AG09309 (cell line): ENCODE measurements at places on chromosomes 7 and 10.
A peak's percentile ranks its signal among the peaks of the same experiment; 100 is the strongest.

DNA sequence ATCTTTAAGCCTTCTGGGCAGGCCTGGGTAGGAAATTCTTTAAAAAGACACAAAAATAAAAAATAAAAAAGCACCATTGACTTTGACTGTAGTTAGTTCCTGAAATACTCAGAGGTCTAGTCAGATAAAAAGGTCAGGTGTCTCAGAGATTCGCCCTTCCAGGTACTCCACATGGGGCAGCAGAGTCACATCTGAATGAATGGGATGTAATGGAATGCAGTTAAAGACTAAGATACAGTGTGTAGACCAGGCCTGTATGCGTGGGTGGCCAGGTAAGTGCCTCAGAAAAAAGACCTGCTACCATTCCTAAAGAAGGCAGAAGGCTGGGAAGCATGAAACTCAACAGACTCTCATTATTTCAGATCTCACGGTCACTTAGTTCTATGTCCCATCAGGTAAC, 68.6 kb upstream of the SEM1 start:
- DNase-seq: no peak

GRCh38 chr7:45130910-45131309, 19.4 kb upstream of the TBRG4 start:
- DNase-seq: no peak

DNA sequence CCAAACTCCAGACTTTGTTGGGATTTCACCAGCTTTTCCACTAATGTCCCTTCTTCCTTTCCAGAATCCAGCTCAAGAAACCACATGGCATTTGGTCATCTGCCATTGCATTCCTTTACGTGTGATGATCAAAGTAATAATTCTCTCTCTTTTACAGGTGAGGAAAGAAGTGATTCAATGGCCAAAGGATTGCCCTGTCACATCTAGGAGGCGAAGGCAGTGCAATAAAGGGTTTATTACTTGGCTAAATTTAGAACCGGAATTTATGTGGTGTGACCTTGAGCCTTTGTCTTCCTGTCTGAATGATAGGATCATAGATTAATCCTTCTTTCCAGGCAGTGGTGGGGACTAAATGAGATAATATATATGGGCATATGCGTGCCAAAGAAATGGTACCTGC, 58.3 kb upstream of the COBL start:
- DNase-seq: no peak

DNA sequence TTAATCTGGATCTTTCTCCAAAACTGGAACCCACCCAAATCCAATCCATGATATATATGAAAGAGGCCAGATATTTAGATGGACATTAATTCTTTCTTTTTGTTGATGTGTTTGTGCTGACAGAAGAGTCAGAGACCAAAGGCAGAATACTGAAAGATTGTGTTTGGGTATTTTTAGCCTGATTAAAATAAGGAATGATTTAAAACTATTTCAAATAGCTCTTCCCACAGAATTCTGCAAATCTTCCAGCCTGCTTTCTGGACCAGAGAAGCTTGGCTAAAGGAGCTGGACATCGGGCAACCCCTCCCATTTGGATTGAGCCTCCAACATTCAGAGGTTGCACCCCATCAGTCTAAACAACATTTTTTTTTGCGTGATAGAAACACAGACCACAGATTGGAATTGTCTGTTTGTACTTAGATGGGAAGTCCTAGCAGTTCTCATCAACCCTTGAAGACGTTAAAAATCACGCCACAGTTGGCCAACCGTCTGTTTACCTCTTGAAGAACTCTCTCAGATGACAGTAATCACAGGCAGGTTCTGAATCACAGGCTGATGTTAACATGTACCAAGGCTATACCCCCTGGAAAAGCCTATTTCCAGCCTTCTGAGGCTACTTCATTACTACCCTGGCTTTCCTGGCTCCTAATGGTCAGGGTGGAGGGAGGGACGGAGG, 155.2 kb upstream of the NRP1 start:
- DNase-seq: no peak

GRCh38 chr10:72087392-72087968, 871 bp downstream of the SPOCK2 start:
- DNase-seq: no peak

GRCh38 chr7:148256433-148256832, 334.1 kb upstream of the C7orf33 start:
- DNase-seq: no peak

GRCh38 chr10:24958721-24959381, 6.4 kb upstream of the PRTFDC1 start:
- DNase-seq: no peak

GRCh38 chr10:118595064-118595420, 406 bp downstream of the PRLHR start:
- DNase-seq: no peak

DNA sequence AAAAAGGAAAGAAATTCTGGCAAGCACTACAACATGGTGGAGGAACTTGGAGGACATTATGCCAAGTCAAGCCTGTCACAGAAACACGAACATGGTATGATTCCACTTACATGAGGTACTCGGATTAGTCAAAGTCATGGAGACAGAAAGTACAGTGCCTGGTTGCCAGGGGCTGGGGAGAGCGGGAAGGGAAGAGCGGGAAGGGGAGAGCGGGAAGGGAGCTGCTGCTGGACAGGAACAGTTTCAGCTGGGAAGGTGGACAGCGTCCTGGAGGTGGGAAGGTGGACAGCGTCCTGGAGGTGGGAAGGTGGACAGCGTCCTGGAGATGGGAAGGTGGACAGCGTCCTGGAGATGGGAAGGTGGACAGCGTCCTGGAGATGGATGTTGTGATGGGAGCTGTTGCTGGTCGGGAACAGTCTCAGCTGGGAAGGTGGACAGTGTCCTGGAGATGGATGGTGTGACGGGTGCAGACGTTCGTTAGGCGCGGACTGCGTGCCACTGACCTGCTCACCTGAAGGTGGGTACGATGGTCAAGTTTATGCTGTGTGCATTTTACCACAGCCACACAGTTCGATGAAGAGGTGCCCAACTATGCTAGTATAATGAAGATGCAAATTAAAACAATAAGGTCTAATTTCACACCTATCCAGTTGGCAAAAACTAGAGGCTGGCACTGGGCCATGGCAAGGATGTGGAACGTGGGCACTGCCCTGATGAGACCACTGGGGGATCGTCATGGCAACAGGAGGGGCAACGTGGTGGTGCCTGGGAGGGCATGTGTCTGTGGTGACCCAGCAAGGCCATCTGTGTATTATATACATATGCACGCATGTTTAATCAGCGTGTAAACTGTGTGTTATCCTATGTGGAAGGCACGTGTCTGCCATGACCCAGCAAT, 103.8 kb downstream of the NKX6-2 start:
- no peak for DNase-seq

DNA sequence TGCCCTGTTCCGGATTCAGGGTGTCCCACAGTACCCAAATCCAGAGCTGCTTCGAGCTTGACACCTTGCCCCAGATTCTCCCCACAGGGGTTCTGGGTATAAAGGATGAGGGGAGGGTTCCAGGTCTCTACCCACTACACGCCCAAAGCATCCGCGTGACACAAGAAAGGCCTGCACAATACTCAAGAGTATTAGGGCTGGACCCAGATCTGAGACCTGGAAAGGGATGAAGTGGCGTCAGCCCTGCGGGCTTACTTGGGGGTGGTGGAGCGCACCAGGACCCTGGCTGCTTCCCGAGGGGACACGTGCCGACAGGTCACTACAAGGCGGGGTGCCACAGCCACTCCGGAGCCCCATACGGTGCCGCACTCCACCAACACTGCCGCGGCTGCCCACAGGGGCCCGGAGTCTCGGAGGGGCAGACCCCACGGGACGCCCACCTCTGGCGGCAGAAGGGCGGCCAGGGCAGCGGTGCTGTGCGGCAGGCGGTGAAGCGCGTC, 1.3 kb downstream of the TYSND1 start:
- DNase-seq: no peak

- no peak for DNase-seq
Measured at GRCh38 chr7:111475959-111476358, 86.3 kb downstream of the IMMP2L start.

- DNase-seq: no peak
Measured at GRCh38 chr10:126425032-126425431, 36.8 kb upstream of the ADAM12 start.

- no peak for DNase-seq
Measured at GRCh38 chr7:50226669-50227068, 77.8 kb upstream of the IKZF1 start.

- peak; percentile 79 for DNase-seq
Measured at GRCh38 chr7:542713-543500, 23.3 kb upstream of the PDGFA start.

DNA sequence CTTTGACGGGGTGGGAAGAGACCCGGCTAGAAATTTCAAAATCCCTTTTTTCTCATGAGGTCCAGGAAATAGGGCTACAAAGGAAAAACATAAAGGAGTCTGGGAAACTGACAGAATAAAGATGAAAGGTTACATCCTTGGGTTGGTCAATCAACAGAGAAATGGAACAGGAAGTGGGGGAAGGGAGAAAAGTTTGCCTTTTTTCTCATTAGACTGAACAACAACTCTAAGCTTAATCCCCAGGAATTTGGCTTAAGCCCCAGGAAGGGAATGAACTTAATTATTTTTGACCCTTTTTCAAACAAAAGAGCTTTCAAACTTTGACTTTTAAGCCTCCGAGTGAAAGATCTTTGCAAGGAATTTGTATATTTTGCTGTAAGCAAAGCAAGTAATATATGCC, 32.7 kb downstream of the LGI1 start:
- DNase-seq: no peak

DNA sequence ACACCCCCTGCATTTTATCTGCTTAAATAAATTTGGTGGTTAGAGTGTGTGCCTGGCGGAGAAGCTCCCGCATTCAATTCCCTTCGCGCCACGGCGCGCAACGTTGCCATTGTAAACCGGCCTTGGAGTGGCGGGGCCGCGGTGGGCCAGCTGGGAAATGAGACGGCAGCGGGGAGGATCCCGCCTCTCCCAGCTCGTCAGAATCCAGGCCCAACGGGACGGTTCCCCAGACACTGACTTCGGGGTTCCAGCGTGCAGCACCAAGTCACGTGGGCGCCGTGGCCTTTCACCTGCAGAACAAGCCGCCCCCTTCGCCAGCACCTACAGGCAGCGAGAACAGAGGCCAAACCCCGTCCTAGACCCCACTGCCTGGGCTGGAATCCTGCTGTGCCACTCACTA, 103.4 kb downstream of the GRID1 start:
- DNase-seq: no peak

GRCh38 chr10:104680467-104681401, 39.6 kb downstream of the SORCS3 start:
- no peak for DNase-seq

DNA sequence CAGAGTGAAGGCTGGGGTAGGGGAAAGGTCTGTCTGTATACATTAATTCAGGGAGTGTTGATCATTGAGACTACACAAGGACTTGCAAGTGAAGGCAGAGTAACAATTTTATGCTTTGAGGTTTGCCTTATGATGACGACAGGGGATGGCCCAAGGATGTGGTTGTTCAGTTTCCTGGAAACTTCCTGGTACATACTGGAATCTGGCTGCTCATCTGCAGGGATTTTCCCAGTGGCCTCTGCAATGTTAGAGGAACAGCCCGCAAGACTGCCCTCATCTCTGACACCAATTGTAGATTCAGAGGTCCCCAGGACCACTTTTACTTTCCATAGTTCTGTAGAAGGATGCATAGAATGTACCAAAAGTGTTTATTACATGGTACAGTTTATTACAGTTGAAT, 189.6 kb downstream of the TMEM178B start:
- no peak for DNase-seq
